Stimulated activated CD8-positive, alpha-beta memory T cell treated with anti-CD3 and anti-CD28 coated beads, Interleukin-4, amount 100 ng/mL, for 1 hour (primary cell): ENCODE measurements at places on chromosomes 12 and 14.

GRCh38 chr12:56158029-56158925, at the start of gene MYL6:
TSS of gene MYL6 (plus strand) at chr12:56158359. CDS start at chr12:56158402, 43 bp downstream.
- peak; percentile 81 for DNase-seq

DNA sequence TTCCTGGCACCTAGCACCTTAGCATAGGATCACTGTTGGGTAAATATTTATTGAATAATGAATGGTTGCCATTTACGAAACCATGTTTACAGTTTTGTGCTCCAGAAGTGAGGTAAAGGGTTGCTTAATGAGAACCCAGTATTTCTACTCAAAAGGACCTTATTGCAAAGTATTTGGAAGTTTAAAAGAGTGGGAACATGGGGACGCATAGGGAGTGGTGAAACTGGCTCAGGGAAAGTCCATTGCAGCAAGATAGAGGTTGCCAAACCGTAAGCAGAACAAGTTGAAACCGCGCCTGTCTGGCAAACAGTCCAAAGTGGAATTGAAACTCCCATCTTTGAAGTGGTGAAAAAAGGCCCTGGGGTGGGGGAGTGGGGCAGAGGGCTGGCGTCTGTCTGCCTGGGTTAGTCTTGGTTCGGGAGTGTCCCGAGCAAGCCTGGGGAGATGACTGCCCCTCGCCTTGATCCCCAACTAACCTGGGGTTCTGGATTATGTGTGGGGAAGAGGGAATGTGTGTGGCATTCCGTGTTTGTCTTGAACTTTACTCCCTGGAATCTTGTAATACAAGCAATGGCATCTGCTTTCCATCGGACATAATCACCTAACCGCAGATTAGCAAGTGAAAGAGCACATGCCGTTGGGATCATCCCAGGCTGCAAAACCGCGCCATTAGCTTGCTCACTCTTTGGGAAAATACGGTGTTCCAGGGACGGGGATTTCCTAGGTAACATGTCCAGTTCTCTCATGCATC, 7.2 kb downstream of the ALDH2 start:
- DNase-seq: no peak

- no peak for DNase-seq
Measured at GRCh38 chr14:22386924-22387775, 201.9 kb downstream of the DAD1 start.

- no peak for DNase-seq
Measured at GRCh38 chr12:129127211-129127610, 273.9 kb downstream of the GLT1D1 start.

- no peak for DNase-seq
Measured at GRCh38 chr12:122094735-122095631, 16.4 kb downstream of the MLXIP start.

GRCh38 chr12:52436828-52437474, 2.8 kb upstream of the KRT75 start:
- no peak for DNase-seq

DNA sequence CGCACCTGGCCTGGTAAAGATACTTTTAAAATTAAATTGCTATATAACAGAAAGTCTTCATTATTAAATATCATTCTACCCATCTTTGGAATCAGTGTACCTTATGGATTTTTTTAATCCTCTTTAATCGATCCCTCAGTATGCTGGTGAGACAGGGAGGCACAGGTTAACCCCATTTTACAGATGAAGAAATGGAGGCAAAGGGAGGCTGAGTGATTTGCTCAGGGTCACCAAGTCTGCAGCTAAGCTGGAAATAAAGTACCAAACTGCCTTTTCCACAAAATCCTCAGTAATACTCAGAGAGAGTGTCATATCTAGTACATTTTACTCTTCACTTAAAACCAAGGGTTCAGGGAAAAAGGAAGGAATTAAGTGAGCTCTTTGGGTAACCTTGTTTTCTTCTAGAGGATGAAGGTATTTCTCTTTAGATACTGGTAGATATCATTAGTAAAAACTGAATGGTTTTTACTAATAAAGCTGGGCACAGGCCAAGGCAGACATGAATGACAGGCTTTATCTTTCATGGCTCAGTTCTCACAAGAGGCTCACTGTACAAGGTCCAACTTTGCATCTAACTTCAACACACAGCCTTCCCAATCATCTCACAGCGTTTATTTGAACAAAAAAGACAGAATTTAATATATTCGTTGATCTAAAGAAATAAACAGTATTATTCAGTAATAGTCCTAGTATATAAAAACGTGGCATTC, 35.3 kb upstream of the TTC7B start:
- DNase-seq: no peak

DNA sequence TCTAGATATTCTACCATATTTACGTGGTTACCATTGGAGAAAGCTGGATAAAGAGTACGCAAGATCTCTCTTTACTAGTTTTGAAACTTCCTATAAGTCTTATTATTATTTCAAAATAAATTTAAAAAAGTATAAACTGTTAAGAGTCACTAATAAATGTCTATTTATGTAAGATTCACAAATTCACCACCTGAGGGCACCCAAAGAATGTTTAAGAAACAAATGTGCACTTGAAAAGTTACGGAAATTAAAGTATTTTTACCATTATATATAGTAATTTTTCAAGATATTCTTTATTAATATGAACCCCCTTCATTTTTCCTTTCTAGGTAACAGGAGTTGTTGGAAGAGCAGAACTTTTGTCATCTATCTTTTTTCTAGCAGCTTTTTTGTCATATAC, 11.9 kb downstream of the TMTC3 start:
- no peak for DNase-seq

GRCh38 chr14:106489112-106489881, 962.9 kb downstream of the TMEM121 start:
- DNase-seq: no peak

DNA sequence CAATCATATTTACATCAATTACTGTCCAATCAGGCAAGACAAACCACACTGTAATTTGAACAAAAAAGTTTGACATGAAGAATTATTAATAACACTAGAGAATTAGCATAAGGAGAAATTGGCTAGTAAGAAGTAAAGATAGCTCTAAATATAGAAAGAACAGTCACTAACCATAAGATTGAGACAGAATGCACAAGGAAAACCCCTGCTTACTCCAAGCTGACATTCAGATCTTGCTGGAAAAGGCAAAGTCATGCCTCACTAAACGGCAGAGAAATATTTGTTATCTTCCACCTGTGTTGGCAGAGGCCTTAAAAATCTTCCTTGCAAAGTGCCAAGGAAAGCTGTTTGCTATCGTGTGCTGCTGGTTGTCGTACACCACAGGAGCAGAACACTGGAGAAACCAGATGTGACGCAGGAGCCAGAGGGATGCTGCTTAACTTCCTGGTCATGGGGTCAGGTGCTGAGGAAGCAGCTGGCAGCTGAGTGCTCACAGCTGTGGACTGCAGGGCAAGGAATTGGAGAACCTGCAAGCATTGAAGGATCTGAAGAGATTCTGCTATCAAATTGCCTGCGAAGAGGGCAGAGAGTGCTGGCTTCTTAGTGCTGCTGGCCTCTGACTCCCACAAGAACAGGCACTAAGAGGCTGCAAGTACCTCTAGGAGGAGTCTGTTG, 1323.3 kb downstream of the LRFN5 start:
- no peak for DNase-seq

- DNase-seq: no peak
Measured at GRCh38 chr12:47079981-47080724, 394 bp upstream of the AMIGO2 start.

- DNase-seq: no peak
Measured at GRCh38 chr14:73726025-73726961, 12.1 kb upstream of the PNMA1 start.
